Bronchus fibroblast of lung (primary cell): ENCODE measurements at places on chromosomes 5 and 9. TPM values are rescaled to one million over a fixed set of nuclear protein-coding genes. Genes with fewer than 3 reads are reported as not detected.

Gene TSLP
- total RNA-seq, result 1.2 and 1.3 TPM in 2 replicates

Gene ARL10
- total RNA-seq, result 2.2 and 3.4 TPM in 2 replicates

Gene PCDHGB1
- 0.30 and 0.34 TPM in 2 replicates for total RNA-seq

Gene OR1J2
- not detected in 2 replicates for total RNA-seq

Gene FAM151B
- 1.2 and 3.1 TPM in 2 replicates for total RNA-seq

Gene TICAM2
- total RNA-seq, result 4.5 and 5.2 TPM in 2 replicates

Gene HAVCR1
- total RNA-seq, result not detected in 2 replicates

Gene SNCAIP
- 1.3 and 3.3 TPM in 2 replicates for total RNA-seq

Gene PTGS1
- total RNA-seq, result 51.6 and 55.0 TPM in 2 replicates

Gene GDA
- total RNA-seq, result under 0.01 and 0.34 TPM in 2 replicates

Gene CCDC192
- total RNA-seq, result not detected in 2 replicates
